ENCODE measurements at places on chromosomes 2 and 18.

DNA sequence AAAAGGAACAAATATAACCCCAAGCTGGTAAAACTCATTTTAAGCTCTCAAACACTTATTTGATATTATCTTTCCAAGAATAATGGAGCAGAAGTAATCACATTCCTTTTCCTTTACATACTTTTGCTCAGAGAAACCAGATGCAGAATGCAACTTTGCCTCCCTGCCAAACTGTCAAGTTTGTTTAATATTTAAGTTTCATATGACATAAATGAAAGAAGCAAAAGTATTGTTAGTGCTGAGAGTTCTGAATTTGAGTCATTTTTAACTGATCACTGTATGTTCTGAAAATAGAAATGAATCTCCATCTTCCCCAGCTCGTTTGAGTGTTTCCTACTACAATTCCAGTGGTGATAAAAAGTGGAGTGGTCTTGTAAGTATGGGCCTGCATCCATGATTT lies 423.4 kb downstream of the PID1 start:
- DNase-seq, result no peak

DNA sequence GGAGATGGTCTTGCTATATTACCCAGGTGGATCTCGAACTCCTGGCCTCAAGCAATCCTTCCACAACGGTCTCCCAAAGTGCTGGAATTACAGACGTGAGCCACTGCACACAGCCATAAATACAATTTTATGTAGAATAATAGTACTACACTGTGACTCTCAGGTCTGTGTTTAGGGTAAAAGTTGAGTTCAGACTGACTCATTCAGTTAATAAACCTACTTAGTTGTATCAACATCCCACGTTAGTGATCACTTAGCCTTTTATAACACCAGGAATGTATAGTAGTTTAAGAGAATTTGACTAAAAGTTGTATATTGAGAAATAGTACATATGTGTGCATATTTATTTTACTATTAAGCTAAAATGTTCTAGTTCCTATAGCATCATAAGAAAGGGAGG lies 237.5 kb downstream of the PHLPP1 start:
- no peak for DNase-seq

GRCh38 chr2:102755284-102755683 lies 6.5 kb upstream of the TMEM182 start:
- no peak for DNase-seq

- no peak for DNase-seq
These were observed at the start of gene LRATD1 for GRCh38 chr2:14632133-14632936. Gene LRATD1, plus strand, starts transcription at chr2:14632717. Its CDS starts 1,263 bp downstream, at chr2:14633980.

DNA sequence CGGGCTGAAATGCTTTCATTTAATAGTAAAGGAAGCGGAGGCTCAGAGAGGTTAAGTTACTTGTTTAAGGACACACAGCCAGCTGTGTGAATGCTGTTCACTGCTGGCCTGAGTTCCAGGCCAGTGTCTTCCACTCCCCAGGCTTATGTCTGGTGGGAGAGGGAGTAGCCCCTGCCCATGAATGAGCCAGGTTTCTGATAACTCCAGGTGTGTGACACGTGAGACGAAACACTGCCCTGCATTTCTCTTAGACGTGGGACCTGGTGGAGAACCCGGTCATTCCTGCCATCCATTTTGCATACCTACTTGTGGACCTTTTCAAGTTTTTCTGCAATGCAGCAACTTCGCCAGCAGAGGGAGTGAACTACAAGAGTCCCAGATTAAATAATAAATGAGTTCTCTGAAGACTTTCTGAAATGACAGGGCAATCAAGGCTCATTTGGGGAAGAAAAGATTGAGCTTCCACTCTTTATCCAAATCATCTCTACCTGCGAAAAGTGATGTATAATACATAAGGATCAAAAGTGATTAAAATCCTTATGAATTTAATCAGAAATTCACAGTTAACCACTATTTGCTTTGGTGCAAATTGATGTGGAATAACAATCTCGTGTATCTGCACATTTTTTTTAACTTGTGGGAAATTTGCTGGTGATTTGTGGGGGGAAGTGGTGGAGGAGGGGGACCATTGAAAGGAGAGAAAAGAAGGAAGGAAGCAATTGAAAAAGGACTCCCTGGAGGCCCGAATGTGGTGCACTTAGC lies 79.4 kb upstream of the ASB18 start:
- DNase-seq, result peak; percentile 20

DNA sequence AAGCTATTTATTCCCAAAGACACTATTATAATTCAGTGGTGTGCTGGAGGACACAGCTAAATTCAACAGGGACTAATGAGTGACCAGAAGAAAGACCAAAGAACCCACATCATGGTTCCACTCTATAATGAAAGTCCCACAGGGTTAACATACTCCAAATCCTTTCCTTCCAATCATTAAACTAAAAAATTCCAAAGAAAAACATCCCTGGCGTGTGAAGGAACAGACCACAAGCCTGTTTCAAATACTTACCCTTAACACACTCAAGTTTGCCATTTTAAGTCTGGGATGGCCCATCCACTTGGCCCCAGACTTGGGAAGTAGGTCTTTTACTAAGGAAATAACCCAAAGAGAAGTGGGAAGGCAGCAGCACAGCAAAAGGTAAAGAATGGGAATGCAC lies 150.1 kb upstream of the CCDC150 start:
- DNase-seq, result no peak

GRCh38 chr2:184598002-184598315 lies 370 bp upstream of the ZNF804A start:
- no peak for DNase-seq

DNA sequence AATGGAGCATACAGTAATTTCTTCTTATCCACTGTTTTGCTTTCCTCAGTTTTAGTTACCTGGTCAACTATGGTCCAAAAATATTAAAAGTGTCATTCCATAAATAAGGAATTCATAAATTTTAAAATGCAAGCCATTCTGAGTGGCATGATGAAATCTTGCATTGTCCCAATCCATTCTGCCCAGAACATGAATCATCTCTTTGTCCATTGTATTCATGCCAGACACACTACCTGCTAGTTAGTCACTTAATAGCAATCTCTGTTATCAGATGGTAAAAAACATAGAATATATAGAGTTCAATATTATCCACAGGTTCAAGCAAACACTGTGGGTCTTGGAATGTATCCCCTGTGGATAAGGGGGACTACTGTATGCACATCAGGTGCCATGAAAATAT lies 872.2 kb upstream of the NXPH2 start:
- DNase-seq, result no peak

DNA sequence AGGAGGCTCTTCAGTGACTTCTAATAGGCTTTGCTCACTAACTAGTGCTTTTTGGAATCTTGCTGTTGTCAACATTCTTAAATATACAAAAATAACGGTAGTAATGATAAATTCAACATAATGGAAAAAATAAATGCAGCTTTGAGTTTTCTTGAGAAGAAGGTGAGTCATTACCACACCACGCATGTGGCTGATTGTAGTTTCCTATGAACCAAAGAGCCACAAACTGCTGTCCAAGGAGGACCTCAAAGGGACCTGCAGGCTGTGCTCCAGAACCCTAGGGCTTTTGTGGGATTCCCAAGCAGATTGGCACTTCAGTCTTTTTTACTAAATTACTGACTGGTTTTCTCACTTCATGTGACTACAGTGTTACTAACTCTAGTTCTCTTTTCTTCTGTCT lies 66.7 kb downstream of the TPGS2 start:
- no peak for DNase-seq

GRCh38 chr18:58313491-58314032 lies 269.5 kb downstream of the NEDD4L start:
- no peak for DNase-seq

DNA sequence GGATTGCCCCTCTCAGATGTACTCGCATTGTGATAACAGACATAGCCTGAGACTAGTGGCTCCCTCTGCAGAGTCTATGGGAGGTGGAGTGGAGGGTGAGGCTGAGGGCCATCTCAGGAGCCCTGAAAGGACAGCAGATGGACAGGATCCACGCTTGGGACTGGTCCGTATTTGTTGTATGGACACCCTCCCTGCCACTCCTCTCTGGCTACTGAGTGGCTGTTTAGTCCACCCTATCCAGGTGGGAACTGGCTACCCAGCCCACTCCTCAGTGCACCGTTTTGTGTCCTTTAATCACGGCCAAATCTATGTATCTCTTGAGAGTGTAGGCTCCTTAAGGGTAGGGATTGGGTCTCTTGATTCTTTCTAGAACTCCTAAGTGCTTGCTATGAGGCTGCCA lies 4.5 kb upstream of the GLI2 start:
- no peak for DNase-seq

DNA sequence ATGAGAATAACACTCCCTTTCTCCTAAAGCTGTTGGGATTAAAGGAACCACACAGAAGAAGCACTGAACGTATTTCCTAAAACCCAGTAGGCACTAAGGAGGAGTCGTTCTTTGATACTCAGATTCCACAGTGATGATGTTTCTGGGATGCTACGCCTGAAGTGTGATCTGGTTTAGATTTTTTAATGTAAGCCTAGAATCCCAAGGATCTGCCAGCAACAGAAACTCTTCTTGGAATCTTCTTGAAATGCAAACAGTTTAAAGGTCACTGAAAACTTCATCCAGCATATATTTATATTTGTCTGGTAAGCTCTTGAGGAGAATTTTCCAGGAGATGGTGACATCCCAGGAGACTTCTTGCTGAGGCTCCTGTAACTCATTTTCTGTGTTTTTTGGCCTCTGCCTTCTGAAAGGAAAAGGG lies 247.6 kb upstream of the TRIB2 start:
- DNase-seq, result no peak

- DNase-seq, result no peak
These were observed 73.6 kb downstream of the NRP2 start for GRCh38 chr2:205755923-205756322.

DNA sequence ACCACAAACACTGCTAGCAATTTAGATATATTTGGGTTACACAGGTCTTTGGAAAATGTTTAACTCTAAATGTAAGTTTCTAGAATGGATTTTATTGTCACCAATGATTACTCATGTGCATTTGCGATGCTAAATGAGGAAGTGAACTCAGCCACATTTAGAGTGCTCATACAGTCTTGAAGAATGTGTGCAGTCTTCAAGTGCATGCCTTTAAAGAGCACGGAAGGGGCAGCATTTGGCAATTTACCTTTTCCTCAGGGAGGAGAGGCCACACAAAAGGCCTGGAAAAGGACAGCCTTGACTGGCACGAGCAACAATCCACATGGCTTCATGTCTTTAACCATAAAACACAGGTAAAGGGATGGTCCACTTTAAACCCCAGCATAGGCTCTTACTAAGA lies 78.5 kb upstream of the STK17B start:
- no peak for DNase-seq

- DNase-seq, result no peak
These were observed 179.4 kb downstream of the TXNL1 start for GRCh38 chr18:56458770-56459712.

GRCh38 chr18:76562286-76563122 lies 67.5 kb upstream of the ZNF516 start:
- DNase-seq, result no peak

GRCh38 chr2:237016121-237016915 lies 69.4 kb upstream of the COPS8 start:
- no peak for DNase-seq

DNA sequence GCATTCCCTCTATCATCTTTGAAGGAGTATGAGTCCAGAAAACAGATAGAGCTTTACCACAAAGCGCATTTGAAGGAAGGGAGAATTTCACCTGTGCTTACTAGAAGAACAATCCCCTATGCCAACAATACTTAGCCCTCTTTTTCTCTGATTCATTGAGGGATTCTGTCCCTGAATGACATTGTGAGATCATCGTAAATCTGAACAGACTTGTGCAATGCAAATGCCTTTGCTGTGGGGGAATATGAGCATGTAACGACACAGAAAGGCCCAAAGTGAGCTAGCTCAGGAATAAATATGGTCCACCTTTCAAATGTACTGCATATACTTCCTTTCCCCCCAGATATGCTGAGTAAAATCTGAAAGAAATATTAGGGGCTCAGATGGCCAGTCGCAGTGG lies 67.6 kb downstream of the SCN1A start:
- DNase-seq, result no peak

- no peak for DNase-seq
These were observed 93.2 kb downstream of the KLF7 start for GRCh38 chr2:207072571-207072970.

- DNase-seq, result no peak
These were observed 8.1 kb upstream of the MTERF4 start for GRCh38 chr2:241110089-241110606.

GRCh38 chr2:158556124-158556523 lies 99.4 kb downstream of the PKP4 start:
- no peak for DNase-seq

DNA sequence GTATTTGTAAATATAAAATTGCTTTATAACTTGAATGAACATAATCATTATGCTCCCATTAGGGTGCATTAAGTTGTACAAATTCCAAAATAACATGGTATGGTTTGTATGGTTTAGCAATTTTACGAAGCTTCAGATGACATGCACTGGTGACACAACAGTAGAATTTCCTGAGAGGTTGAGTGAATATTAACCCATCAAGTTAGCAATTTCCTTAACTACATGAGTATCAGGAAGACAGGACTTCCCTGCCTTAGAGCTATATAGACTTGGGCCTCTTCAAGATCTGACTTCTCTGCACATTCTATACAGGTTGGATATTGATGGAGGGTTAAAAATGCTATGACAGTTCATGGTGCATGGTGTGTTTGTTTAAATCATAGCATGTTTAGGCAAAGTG lies 60.2 kb downstream of the ZC3H6 start:
- no peak for DNase-seq

- no peak for DNase-seq
These were observed 160.8 kb downstream of the ACKR3 start for GRCh38 chr2:236730393-236730792.

GRCh38 chr2:55705027-55705653 lies 11.5 kb upstream of the PNPT1 start:
- DNase-seq, result no peak

- no peak for DNase-seq
These were observed 132.9 kb upstream of the SIX2 start for GRCh38 chr2:45141883-45142866.

- no peak for DNase-seq
These were observed 82.1 kb downstream of the HS6ST1 start for GRCh38 chr2:128236491-128237035.
